Activated T-cell treated with anti-CD3 and anti-CD28 coated beads, Interleukin-2, amount 50 U/mL, for 48 hours (primary cell): ENCODE measurements at places on chromosomes 5 and 9.

DNA sequence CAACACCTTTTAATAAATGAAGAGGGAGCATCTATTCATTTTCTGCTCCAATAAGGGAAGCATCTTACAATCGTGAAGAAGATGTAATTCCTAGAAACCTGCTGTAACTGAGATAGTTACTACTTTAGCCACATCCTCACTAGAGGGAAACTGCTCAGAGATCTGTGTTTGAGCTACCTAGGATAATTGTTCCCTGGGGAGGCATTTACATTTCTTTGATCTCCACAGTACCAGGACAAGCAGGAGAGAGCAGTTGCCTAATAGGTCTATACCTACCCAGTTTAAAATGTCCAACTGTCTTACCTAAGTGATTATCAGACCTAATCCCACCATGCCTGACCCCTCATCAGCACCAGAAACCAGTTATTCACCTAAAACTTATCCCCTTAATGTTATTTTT, 196.9 kb downstream of the TUSC1 start:
- no peak for DNase-seq

GRCh38 chr5:123107343-123108244, 18.6 kb downstream of the PRDM6 start:
- no peak for DNase-seq

DNA sequence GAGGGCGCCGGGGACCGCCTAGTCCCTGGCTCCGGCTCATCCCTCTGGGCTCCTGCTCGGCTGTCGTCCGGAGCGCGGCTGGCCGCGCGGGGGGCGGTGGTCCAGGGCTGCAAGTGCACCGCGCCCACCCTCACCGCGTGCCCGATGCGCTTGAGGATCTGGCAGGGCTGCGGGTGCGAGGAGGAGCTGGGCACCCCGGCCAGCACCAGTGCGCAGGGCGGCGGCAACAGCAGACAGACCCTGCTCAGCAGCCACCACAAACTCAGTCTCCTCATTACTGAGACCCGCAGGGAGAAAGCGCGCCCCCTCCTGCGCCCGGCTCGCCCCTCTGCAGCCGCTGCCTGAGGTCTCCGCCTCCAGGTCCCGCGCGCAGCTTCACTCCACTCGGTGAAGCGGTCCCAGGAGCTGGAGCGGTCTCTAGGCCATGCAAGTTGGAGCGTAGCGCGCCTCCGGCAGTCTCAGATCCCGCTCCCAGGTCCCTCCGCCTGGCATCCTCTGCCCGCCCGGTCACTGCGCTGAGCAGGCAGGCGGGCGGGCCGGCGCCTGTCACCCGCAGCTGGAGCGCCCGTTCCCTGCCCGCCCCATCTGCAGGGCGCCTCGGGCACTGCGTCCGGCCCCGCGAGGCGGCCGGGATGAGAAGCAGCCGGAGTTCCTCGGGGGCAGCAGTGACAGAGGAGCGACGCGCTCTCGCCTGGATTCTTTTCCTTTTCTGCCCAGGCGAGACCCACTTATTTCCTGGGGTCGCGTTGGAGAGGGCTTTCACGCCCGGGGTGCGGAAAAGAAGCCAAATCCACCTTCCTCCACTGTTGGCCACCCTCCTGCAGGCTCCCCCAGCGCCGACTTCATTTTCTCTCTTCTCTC, 512 bp downstream of the GRIN3A start:
- DNase-seq: no peak

GRCh38 chr5:132437604-132438266, 52.8 kb downstream of the IRF1 start:
- DNase-seq: peak; percentile 73

- no peak for DNase-seq
Measured at GRCh38 chr9:127142931-127143464, 20.6 kb upstream of the ANGPTL2 start.

GRCh38 chr5:151699071-151699901, 12.6 kb upstream of the SPARC start:
- no peak for DNase-seq

DNA sequence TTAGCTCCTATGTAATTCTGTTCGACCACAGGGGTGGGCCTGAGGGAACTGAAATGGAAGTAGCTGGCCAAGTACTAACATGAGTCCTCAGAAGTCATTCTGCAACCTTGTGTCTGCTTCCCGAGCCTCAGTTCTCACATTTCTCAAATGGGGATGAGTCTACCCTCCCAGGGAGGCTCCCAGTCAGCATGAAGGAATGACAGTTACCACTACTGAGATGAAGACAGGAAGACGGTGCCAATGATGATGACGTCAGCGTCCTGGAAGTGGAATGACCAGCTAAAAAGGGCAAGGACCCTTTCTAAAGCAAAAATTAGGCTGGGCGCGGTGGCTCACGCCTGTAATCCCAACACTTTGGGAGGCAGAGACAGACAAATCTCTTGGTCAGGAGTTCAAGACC, 6.8 kb downstream of the PIP5KL1 start:
- DNase-seq: no peak

- DNase-seq: no peak
Measured at GRCh38 chr9:135216791-135217441, 129.4 kb downstream of the OLFM1 start.

GRCh38 chr5:142053426-142054151, 40.8 kb upstream of the GNPDA1 start:
- DNase-seq: no peak

GRCh38 chr9:100999906-101000544, 28.5 kb upstream of the PLPPR1 start:
- DNase-seq: no peak

DNA sequence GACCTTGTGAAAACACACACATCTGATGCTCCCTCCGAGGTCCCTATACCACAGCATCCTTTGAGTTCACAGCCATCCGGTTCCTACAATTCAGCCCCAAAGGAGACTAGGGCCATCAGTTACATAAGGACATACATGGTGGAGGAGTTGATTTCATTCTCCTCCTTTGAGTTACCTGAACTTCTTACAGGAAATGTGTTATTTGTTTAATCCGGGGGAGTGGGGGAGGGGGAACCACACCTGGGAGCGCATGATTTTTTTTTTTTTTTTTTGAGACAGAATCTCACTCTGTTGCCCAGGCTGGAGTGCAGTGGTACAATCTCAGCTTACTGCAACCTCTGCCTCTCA, 30.7 kb downstream of the SEMA4D start:
- no peak for DNase-seq

DNA sequence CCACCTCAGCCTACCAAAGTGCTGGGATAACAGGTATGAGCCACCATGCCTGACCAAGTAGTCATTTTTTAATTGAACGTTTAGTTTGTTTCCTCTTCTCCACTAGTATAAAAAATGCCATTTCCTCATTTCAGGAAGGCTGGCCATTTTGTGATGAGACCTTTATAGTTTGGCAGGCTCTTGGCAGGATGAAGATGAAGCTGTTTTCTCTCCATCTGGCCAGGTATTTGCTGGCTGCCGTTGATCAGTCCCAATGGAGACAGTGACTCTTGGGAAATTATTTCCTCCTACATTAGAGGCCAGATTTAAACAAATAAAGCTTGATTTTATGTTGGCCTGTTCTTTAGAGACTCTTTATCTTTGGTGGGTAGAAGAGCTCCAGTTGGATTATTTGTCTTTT, 199.0 kb downstream of the ARHGAP26 start:
- no peak for DNase-seq

- DNase-seq: no peak
Measured at GRCh38 chr5:76691467-76692273, 24.3 kb upstream of the F2R start.

- DNase-seq: no peak
Measured at GRCh38 chr9:34220218-34220617, 41.4 kb downstream of the UBAP1 start.

- no peak for DNase-seq
Measured at GRCh38 chr9:131744171-131744719, 4.4 kb upstream of the RAPGEF1 start.

GRCh38 chr9:35568196-35568595, 36.9 kb upstream of the TESK1 start:
- no peak for DNase-seq

DNA sequence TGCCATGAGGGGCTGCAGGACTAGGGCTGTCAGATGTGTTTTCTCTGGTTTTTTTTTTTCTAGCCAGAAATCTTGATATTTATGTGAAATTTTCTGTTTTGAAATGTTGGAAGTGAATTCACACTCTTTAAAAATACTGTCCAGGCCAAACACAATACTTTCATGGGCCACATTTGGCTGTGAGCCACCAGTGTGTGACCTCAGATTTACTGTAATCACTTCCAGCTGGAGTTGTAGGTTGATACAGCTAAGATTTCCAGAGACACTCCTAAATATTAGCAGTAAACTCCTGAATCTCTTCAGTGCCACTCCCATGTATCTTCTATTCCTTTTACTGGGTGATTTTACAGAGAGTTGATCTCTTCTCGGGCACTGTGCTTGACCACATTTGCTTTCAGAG, 92.2 kb upstream of the CKMT2 start:
- DNase-seq: no peak

DNA sequence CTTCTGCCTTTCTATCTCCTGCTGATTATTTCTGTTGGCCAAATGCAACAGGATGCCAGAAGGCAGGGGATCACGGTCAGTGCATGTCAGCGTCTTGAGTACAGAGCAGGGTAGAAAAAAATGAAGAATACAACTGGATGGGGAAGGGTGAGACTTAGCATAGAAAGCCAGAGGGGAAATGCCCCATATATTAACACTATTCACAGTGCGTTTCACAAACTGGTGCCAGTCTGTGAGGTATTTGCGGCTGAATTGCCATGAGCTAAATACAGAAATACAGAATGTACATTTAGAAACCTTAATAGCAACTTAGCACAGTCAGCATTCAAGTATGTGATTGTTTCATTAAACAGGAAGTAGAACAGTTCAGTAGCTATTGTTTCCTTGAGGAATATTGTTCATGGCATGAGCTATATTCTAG, 31.0 kb upstream of the SLC1A3 start:
- DNase-seq: no peak

DNA sequence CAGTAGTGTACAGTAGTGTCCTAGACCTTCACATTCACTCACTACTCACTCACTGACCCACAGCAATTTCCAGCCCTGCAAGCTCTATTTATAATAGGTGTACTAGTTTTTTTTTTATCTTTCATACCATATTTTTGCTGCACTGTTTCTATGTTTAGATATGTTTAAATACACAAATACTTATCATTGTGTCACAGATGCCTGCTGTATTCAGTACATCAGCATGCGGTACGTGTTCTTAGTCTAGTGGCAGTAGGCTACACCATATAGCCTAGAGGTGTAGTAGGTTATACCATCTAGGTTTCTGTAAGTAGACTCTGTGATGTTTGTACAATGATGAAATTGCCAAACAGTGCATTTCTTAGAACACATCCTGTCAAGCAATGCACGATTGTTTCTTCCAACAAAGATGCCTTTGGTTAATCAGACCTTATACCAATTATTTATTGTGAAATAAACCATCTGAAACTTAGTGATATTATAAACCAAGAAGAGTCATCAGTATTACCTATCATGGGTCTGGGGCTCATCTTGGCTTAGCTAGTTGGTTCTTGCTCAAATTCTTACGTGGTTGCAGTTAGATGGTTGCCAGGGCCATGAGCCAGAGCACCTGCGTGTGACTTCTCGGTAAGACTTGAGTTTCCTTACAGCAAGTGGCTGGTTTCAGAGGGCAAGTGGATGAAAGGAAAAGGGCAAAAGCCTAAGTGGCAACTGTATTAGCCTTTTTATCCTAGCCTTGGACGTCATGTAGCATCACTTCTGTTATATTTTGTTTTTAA, 41.1 kb downstream of the ERBIN start:
- no peak for DNase-seq

DNA sequence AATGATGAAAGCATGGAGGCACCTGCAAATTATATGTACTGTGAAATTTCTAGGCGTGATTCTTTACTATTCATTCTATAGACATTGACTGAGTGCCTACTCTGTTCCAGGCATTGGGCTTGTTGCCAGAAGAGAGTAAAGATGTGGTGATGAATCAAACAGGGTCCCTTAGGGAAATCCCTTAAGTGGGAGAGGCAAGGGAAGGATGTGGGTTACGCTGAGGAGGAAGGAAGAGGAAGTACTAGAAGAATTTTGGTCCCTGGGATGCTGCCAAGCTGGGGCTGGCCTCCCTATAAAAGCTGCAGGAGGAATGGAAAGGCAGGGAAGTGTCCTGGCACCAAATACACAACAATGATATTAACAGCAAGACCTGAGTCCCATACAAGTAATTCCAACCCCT, 76.7 kb upstream of the SPOCK1 start:
- no peak for DNase-seq

- DNase-seq: no peak
Measured at GRCh38 chr9:136977223-136977622, at the start of gene PTGDS. Gene PTGDS (plus strand): TSS chr9:136977504. CDS start chr9:136977579, 75 bp downstream.

GRCh38 chr5:126931963-126932660, 98.2 kb downstream of the MARCHF3 start:
- no peak for DNase-seq

DNA sequence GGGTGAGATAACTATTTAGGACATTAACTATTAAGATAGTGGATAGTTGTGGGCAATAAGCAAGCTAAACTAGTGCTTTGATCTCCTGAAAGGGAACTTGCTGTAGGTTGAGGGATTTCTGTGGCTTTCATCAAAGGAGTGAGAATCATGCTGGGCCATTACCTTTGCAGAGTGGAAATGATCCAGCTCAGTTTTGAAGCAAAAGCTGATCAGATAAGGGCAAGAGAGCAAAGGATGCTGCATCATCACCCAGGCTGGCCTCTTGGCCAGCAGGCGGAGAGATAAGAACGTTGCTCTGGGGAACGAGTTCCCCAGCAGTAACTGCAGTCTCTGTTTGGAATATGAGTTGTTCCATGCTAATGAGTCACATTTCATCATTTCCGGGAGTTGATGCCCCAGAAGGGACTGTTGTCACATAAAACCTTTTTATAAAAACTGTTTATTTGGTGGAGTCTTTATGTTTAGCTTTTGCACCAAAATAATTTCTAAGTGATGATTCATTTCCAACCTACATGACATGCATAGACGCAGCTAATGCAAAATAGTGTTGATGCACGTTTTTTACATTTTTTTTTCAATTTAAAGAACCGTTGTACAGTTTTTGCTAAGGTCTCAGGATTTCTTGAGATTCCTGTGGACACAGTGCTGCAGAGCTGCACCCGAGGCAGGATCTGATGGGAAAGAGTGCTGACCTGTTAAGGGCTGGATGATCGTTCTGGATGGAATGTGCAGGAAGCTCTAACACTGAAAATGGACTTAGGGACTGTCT, 99.3 kb downstream of the ACTBL2 start:
- peak; percentile 25 for DNase-seq

DNA sequence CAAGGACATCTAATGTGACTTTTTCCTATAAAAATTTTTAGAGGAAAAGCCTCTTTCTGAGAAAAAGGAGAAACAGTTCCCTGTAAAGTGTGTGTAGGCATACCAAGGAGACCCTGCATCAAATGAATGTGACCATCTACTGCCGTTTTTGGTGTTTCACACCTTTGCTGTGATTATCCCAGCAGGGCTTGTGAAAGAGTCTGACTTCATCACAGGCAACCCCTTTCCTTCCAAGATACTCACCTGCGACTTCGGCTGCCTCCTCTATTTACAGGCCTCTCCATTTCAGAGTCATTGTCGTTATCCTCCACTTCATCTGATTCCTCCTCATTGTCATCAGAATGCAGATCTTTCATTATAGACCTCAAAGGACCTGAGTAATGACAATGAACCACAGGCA, 259.1 kb downstream of the MLLT3 start:
- no peak for DNase-seq
